ENCODE measurements at places on chromosomes 2 and 18.

GRCh38 chr2:21407851-21408250, 284.1 kb downstream of the TDRD15 start:
- no peak for DNase-seq

DNA sequence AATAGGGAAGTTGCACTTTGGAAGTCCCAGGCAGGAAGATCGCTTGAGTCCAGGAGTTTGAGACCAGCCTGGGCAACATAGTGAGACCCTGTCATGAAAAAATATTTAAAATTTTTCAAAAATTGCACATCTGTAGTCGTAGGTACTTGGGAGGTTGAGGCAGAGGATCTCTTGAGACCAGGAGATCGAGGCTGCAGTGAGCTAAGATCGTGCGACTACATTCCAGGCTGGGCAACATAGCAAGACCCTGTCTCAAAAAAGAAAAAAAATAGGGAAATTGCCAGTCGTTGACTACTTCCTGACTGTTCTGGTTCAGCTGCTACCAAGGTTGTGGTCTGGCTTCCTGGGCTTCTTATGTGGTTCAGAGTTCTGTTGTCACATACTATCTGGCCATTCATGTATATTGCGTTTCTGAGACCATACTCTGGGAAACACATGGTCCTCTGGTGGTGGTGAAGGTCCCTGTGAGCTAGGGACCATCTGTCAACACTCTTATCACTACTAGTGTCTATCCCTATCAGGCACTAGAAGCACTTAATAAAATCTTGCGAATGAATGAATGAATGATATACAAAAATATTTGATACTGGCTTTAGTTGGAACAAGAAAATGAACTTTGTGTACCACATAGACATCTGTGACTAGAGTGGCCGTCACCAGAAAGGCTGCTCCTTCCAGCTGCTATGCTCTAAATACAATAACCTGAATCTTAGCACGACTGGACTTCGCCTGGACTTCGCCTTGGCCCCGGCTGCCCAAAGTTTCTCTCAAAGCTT, 861 bp upstream of the KLHL23 start:
- DNase-seq = no peak

- DNase-seq = no peak
These were observed 260.6 kb upstream of the CCDC68 start for GRCh38 chr18:55219823-55220222.

DNA sequence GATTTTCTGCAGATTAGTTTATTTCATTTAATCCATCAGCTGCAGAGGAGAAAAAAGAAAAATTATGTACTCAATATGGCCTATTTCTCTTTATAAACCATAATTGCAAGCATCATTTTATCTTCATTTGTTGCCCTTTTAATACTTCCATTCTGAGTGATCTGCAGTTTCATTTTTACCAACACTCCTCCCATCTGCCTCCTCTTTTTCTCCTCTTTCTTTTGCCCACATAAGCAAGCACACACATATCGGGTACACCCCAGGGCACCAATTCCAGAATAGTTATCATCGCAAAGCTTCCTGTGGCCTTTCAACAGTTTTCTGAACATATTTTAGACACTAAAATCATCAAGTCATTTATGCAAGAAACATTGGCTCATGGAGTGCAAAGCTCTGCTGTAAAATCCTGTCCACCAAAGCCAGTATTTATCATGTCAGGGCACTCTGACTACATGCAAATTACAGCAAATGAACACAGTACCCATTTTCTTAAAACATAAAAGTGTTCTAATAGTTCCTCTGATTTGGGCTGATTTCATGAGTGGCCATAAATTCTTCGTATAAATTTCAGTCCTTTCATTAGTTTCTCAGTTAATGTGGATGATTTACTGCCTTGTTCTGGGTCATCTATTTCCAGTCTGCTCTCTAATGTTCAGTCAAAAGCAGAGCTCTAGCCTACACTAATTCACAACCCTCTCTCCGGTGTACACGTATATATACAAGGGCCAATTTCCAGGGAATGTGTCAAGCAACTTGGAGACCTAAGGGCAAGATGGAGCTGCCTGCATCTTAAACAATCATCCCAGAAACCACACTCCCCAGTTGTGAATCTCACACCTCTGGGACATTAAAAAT, 281.3 kb downstream of the STK39 start:
- DNase-seq = no peak

All from fibroblast of skin of back (primary cell).